ENCODE measurements at places on chromosomes 12 and 14. TPM values are rescaled to one million over a fixed set of nuclear protein-coding genes. Genes with fewer than 3 reads are reported as not detected.

The MAP1LC3B2 gene
- 0.26 TPM for total RNA-seq

The CLEC2A gene
- total RNA-seq = not detected

The HOXC10 gene
- not detected for total RNA-seq

The TCTN2 gene
- total RNA-seq = 8.4 TPM

The MYF6 gene
- total RNA-seq = 0.80 TPM

The KRT80 gene
- total RNA-seq = 0.64 TPM

The CD163 gene
- total RNA-seq = not detected

The KRT2 gene
- not detected for total RNA-seq

The WNT1 gene
- total RNA-seq = not detected

The MSI1 gene
- 0.78 TPM for total RNA-seq

The LTBP2 gene
- total RNA-seq = 110 TPM

The HOXC12 gene
- not detected for total RNA-seq

The RNF212B gene
- total RNA-seq = not detected

The ZDHHC22 gene
- not detected for total RNA-seq

The LRRC10 gene
- total RNA-seq = not detected

The CLEC4A gene
- total RNA-seq = not detected

The OTOGL gene
- not detected for total RNA-seq

The FOXG1 gene
- total RNA-seq = not detected

The HPD gene
- total RNA-seq = 0.52 TPM

The PARP11 gene
- total RNA-seq = 7.7 TPM

The TESPA1 gene
- total RNA-seq = not detected

The TMEM233 gene
- not detected for total RNA-seq

The RACGAP1 gene
- total RNA-seq = 24.2 TPM

The MFAP5 gene
- total RNA-seq = 1.2 TPM

The PITPNM2 gene
- 13.9 TPM for total RNA-seq

The TAS2R7 gene
- not detected for total RNA-seq

The RD3L gene
- not detected for total RNA-seq

The TPH2 gene
- not detected for total RNA-seq

The STAB2 gene
- total RNA-seq = not detected

The YY1 gene
- total RNA-seq = 36.1 TPM

The CLEC1A gene
- 0.13 TPM for total RNA-seq

The NID2 gene
- total RNA-seq = 178 TPM

The IL22 gene
- total RNA-seq = not detected

The ACSS3 gene
- total RNA-seq = 10.1 TPM

The SYNDIG1L gene
- 2.5 TPM for total RNA-seq

The COQ10A gene
- total RNA-seq = 8.8 TPM

The IRAK3 gene
- total RNA-seq = 20.9 TPM

The POTEM gene
- not detected for total RNA-seq

Data from epithelial cell of alveolus of lung (primary cell).